Hepatocyte (in vitro differentiated cells): ENCODE measurements at places on chromosomes 3 and 15. TPM values are rescaled to one million over a fixed set of nuclear protein-coding genes. Genes with fewer than 3 reads are reported as not detected.

GRCh38 chr3:38738630-38739395, 77.2 kb downstream of the SCN10A start:
- no peak overlapping the region for H3K4me3 ChIP-seq
- no peak overlapping the region for H3K27ac ChIP-seq

- H3K27ac ChIP-seq = no peak overlapping the region
- no peaks in the 10 kb centered on the region for H3K27me3 ChIP-seq
- no peak for DNase-seq
- no peaks in the 10 kb centered on the region for H3K4me1 ChIP-seq
- no peaks in the 10 kb centered on the region for H3K36me3 ChIP-seq
These were observed 42.8 kb upstream of the TMEM115 start for GRCh38 chr3:50401978-50402595.

- peaks cover 2% of the 10 kb centered on the region for H3K4me1 ChIP-seq
- no peak overlapping the region for H3K27ac ChIP-seq
- H3K4me3 ChIP-seq = no peak overlapping the region
- H3K27me3 ChIP-seq = no peaks in the 10 kb centered on the region
These were observed 32.7 kb downstream of the SLC41A3 start for GRCh38 chr3:126051234-126051633.

- DNase-seq = no peak
- no peak overlapping the region for H3K27ac ChIP-seq
- no peak overlapping the region for H3K4me3 ChIP-seq
- H3K27me3 ChIP-seq = no peaks in the 10 kb centered on the region
- no peaks in the 10 kb centered on the region for H3K4me1 ChIP-seq
These were observed 24.4 kb downstream of the CNOT10 start for GRCh38 chr3:32709346-32709745.

DNA sequence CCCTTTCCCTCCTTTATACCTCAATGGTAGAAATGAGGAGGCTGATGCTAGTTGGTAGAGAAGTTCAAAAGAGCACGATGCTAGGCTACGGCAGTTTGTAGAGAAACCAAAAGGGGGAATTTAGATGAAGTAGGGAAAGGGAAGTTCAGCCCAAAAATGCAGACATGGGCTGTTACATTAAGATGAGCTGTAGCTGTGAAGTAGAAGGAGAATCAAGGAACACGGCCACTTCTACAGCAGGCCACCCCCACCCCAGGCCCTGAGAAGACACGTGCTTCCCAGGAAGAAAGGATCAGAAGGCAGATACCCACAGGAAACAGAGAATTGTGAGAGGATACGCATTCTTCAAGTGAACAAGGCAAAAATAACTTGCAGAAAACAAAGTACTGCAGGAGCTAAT, 2.1 kb upstream of the PARP14 start:
- no peaks in the 10 kb centered on the region for H3K36me3 ChIP-seq
- H3K4me1 ChIP-seq = peaks cover 22% of the 10 kb centered on the region
- no peak for DNase-seq
- no peak overlapping the region for H3K27ac ChIP-seq

GRCh38 chr3:169342652-169343505, 320.6 kb downstream of the MECOM start:
- no peaks in the 10 kb centered on the region for H3K36me3 ChIP-seq
- H3K27ac ChIP-seq = no peak overlapping the region
- no peak overlapping the region for H3K4me3 ChIP-seq
- H3K27me3 ChIP-seq = no peaks in the 10 kb centered on the region

- H3K4me3 ChIP-seq = no peak overlapping the region
- no peak overlapping the region for H3K27ac ChIP-seq
- no peaks in the 10 kb centered on the region for H3K36me3 ChIP-seq
These were observed 77.5 kb downstream of the ATP10A start for GRCh38 chr15:25785641-25786025.

GRCh38 chr15:72198356-72199204, 993 bp upstream of the GRAMD2A start:
- no peaks in the 10 kb centered on the region for H3K4me1 ChIP-seq
- H3K27ac ChIP-seq = no peak overlapping the region
- no peak overlapping the region for H3K4me3 ChIP-seq

- DNase-seq = no peak
- peaks cover 13% of the 10 kb centered on the region for H3K4me1 ChIP-seq
These were observed 68.5 kb downstream of the MYO1E start for GRCh38 chr15:59304034-59304795.

Gene BFSP2
- not detected in 2 replicates for total RNA-seq

Gene UBAP1L
- total RNA-seq = 0.96 and 1.8 TPM in 2 replicates

Gene EAF2
- 3.6 and 7.4 TPM in 2 replicates for total RNA-seq

Gene LPP
- total RNA-seq = 67.7 and 73.8 TPM in 2 replicates

Gene PARP15
- 0.32 and 0.63 TPM in 2 replicates for total RNA-seq

Gene CCR2
- total RNA-seq = 0.04 and 0.23 TPM in 2 replicates

Gene NFKBIZ
- total RNA-seq = 164 and 182 TPM in 2 replicates
